Endodermal cell (in vitro differentiated cells): ENCODE measurements at places on chromosomes 4 and X. TPM values are rescaled to one million over a fixed set of nuclear protein-coding genes. Genes with fewer than 3 reads are reported as not detected.

DNA sequence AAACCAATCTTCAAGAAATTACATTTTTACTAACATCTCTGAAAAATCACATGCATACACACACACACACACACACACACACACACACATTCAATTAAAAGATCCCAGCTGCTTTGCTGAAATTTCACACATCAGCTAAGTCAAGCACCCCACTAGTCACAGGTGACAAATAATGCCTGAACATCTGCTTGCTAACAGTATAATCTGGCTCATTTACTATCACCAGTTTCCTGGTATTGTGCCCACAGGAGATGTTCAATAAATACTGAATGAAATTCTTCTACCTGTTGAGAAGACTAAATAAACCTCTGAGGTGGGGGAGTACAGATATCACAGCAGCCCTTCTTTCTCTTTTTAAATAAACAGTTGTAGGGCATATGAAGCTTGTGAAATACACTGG is 994.0 kb downstream of the ARAP2 start:
- no peak for DNase-seq

DNA sequence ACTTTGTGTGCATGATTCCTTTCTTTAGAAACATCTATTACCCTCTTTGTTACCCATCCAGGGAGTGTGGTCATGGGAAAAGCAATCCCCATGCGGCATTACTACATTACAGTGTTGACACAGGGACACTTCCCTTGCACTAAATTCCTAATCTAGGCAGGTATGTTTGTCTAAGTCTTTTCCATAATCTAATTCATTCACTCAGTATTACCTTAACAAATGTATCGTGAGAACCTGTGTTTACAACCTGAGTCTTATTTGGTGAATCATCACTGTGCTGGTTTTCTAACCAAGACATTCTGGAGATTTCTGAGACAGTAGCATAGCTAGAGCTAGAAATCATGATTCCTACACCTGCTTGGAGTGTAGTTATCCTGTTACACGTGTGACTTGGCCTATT is 326.8 kb downstream of the BMPR1B start:
- DNase-seq: no peak

- peak; percentile 66 for DNase-seq
Observed at GRCh38 chrX:146278381-146278780, 460.8 kb downstream of the SLITRK2 start.

GRCh38 chr4:101711590-101712260 is 78.8 kb upstream of the BANK1 start:
- DNase-seq: no peak

- no peak for DNase-seq
Observed at GRCh38 chrX:35090801-35091200, 148.2 kb downstream of the FAM47B start.

The SYTL5 gene
- total RNA-seq: 5.1 and 8.1 TPM in 2 replicates

The EGF gene
- total RNA-seq: 30.8 to 33.7 TPM (median 32.5 TPM) in 3 replicates
